ENCODE measurements at places on chromosomes 5 and 9. TPM values are rescaled to one million over a fixed set of nuclear protein-coding genes. Genes with fewer than 3 reads are reported as not detected.

Gene COL5A1
- total RNA-seq = 2.9 TPM

Gene FOXD4L4
- 0.41 TPM for total RNA-seq

Gene AK1
- total RNA-seq = 25.7 TPM

Gene CCL28
- total RNA-seq = 0.41 TPM

Gene IFNA21
- not detected for total RNA-seq
